ENCODE measurements at places on chromosomes 4 and X. TPM values are rescaled to one million over a fixed set of nuclear protein-coding genes. Genes with fewer than 3 reads are reported as not detected.

The AWAT2 gene
- not detected for total RNA-seq

DNA sequence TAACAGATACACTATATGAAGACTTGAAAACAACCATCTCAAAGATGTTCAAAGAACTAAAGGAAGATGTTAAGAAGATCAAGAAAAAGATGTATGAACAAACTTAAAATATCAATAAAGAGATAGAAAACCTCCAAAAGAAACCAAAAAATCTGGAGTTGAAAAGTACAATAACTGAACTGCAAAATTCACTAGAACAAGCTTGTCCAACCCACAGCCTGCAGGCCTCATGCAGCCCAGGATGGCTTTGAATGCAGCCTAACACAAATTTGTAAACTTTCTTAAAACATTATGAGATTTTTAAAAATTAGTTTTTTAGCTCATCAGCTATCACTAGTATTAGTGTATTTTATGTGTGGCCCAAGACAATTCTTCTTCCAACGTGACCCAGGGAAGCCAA, 77.0 kb upstream of the DCTD start:
- ATAC-seq = no peak

DNA sequence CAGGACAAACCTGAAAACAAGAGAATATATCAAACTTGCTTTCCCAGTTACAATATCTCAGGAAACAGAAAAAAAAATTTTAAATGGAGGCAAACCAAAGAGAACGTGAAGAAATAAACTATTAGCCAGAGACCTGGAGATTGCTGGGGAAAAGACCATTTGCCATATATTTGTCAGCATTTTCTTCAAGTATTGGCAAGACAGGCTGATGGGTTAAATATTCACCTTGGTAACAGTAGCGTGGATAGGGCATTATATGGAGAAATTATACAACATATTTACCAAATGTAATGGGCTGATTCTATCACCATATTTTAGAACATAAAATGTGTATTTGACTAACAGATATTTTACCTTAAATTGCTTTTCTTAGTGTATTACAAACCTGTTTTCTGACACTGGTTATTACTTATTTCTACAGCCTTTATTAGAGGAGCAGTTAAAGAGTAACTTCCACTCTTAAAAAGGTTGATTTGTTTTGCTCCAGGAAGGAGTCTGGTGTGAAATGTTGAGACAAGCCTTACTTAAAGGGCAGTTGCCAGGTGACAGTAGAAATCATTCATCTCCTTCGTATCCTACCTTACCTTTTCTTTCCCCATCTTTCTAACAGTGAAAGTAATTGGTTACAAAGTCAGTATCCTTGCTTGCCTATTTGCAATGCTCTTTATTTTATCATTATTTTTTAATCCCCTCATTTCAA, 575.5 kb downstream of the GBA3 start:
- no peak for ATAC-seq

GRCh38 chr4:139806929-139807328, 141.3 kb downstream of the MGST2 start:
- ATAC-seq = no peak

Data from esophagus mucosa (tissue), 1 donor.